ENCODE measurements at places on chromosomes 12 and 14. TPM values are rescaled to one million over a fixed set of nuclear protein-coding genes. Genes with fewer than 3 reads are reported as not detected.
A peak's percentile ranks its signal among the peaks of the same experiment; 100 is the strongest.

EFS gene
- polyA plus RNA-seq: 74.9 TPM

TDRD9 gene
- polyA plus RNA-seq: 0.61 TPM

RND1 gene
- 11.6 TPM for polyA plus RNA-seq

GDF3 gene
- polyA plus RNA-seq: not detected

ALKBH2 gene
- 20.9 TPM for polyA plus RNA-seq

DNA sequence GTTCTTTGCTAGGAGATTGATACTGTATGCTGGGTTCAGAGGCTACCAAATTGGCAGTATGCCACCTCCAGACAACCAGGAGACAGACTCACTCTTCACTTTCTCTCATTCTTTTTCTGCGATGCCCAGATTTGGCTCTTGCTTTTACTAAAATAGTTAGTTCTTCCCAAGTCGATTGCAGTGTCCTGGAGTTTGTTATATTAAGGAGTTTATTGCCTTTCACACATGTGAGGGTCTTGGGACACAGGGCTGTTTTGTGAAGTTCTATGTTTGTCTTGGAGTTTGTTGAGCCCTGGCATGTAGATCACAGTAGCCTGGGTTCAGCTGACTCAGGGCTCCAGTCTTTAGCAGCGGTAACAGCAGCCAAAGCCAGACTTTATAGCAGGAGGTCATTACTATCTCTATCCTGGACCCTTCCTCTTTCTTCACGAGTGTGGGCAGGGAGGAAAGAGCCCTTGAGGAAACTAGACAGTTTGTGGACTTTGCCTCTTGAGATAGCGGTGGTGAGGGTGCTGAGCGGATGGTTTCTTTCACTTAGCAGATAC lies 1.6 kb downstream of the MLEC start:
- DNase-seq: peak; percentile 27

DNA sequence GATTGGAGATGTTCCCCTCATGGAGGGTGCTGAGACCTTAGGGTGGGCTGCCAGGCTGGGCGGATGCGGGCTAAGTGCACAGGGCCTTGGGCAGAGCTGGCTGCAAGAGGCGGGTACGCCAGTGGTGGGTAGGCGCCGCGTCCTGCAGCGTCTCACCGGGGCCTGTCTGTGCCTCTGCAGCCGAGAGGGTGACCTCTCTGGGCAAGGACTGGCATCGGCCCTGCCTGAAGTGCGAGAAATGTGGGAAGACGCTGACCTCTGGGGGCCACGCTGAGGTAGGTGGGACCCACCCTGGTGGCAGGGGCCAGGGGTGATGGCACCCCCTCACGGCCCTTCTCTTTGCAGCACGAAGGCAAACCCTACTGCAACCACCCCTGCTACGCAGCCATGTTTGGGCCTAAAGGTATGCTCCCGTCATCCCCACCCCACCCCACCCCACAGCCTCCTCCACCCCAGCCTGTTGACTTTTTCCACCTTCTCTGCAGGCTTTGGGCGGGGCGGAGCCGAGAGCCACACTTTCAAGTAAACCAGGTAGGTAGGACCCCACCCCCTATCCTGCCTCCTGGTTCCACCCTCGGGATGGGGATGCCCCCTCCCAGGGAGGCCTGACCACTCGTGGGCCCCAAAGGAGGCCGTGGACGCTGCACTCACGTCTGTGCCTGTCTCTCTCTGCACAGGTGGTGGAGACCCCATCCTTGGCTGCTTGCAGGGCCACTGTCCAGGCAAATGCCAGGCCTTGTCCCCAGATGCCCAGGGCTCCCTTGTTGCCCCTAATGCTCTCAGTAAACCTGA lies 1.5 kb downstream of the CRIP1 start:
- DNase-seq: no peak

DNA sequence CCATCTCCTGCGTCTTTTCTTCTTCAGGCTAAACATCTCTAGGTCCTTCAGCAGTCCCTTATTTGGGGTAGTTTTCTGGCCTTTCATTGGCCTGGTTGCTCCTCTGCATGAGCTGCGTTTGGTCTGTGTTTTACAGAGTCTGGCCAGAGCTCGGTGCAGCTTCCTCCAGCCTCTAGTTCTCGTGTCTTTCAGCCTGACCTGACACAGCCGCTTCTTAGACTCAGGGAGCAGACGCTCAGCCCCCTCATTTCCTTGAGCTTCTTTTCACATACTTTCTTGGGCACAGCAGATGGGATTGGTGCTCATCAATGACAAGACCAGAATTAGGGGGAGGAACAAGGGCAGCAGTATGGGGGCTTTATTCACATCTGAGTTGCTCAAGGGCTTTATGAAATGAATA lies 13.6 kb upstream of the GSG1 start:
- no peak for DNase-seq

- DNase-seq: no peak
These were observed 68.6 kb downstream of the EP400 start for GRCh38 chr12:132018193-132018916.

DNA sequence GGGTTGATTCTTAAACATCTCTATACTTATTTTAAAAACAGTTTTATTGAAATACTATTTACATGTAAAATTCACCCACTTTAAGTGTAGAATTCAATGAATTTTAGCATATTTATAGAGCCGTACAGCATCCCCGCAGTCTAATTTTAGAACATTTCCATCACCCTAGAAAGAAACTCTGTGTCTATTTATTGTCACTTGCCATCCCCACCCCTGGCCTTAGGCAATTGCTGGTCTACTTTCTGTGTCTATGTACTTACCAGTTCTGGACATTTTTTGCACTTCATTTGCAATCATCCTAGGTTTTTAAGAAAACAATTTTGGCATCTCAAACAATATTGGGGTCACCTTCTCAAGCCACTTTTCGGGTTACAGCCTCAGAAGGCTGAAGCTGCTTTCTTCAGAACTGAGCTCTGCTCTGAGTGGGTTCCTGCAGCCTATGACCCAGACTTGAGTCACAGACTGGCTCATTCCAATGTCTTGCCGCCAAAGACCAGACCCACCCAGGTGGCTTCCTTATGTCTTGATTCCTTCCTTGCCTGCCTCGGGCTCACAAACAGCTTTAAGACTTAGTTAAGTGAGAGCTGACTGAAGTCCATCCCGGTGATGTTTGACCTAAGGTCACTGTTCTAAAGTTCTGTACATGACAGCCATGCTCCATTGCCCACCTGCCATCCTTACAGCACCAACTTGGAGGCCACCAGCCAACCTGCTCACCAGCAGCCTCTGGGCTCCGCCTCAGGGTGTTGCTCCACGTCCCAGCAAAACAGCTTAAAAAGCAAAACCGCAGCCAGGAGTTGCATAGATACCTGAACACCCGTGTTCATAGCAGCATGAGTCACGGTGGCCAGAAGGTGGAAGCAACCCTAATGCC lies 131.5 kb downstream of the CHST11 start:
- no peak for DNase-seq

DNA sequence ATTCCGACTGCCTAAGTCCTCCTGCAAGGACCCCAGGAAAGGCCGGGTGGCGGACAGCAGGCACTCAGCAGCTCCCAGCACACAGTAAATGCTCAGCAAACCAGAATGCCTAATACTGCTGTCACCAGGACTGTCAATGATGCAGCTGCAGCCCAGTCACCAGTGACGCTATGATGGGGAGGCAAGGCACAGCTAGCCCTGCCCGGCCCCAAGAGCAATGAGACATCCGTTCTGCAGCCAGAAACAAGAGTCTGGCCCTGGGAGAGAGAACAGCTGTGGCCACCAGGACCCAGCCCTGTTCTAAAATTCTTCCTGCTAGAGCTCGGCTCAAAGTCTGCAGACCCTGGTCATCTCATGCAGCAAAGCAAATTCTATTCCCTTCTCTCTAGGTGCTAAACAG lies 69.8 kb downstream of the NCOR2 start:
- no peak for DNase-seq

DNA sequence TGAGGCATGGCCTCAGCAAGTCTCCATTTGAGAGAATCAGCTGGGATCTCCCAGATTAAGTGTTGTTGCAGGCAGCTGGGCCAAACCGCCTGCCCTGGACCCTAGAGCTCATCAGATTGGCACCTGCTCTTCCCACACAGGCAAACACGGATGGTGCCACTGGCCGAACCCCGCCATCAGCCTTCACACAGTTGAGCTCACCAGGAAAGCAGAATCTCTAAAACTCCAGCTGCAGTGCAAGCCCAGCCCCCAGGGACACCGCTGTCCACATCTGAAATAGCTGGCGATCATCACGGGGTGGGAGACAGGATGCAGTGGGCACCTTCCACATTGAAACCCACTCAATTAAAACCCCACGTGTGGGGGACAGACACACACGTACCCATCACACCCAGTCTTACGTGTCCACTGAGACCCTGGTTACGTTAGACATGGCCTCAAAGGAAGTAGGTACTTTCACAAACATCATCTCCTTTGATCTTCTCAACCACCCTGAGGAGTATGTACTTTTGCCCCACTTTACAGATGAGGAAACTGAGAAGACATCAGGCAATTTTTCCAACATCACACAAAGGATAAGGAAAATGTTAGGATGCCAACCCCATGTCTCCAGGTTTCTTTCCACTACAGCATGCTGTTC lies 88.8 kb downstream of the SINHCAF start:
- no peak for DNase-seq

GRCh38 chr12:117994551-117995438 lies 21.7 kb upstream of the RFC5 start:
- DNase-seq: no peak

- no peak for DNase-seq
These were observed 9.1 kb upstream of the DDX47 start for GRCh38 chr12:12804011-12804410.
